ENCODE measurements at places on chromosomes 7 and 10.

DNA sequence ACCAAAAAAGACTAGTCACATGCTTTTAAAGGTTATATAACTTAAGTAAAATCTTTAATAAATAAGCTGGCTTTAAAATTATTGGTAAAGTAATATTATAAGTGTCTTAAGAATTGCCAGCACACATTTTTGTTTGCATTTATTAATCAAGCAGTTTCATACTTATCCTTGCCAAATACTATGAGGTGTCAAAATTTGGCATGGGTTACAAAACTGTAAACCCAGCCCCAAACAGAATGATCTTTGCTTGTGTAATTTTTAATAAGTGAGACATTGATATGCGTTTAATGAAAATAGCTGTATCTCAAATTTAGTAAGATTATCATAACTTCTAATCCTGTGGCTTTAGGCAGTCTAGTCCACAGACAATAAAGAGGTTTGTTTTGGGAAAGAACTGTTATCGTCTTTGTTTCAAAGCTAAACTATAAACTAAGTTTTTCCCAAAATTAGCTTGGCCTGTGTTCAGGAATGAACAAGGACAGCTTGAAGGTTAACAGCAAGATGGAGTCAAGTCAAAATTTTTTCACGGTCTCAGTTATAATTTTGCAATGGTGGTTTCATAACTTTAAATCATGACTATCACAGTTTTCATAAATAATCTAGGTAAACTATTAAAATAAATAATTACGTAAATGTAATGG lies 72.8 kb downstream of the ST8SIA6 start:
- DNase-seq: no peak

- no peak for DNase-seq
Measured at GRCh38 chr10:86349940-86350630, 16.5 kb downstream of the GRID1 start.

GRCh38 chr10:3928078-3928477 lies 143.1 kb upstream of the KLF6 start:
- no peak for DNase-seq

DNA sequence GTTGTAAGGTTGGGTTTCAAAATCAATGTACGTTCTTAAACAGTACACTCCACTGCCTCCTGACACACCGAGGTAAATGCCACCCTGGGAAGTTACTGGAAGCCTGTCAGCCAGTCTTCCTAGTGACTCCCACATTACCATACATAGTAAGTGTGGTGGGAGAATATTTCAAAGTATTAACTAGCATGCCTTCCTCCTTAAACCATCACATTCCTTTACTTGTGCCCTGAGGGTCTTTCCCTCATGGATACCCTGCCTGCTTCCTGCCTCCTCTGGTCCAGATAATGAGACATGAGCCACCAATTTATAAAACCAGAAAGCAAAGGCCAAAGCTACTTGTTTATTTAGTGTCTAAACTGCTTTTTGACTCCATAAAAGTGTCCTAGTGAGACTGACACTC lies 23.3 kb upstream of the SORCS3 start:
- DNase-seq: no peak

DNA sequence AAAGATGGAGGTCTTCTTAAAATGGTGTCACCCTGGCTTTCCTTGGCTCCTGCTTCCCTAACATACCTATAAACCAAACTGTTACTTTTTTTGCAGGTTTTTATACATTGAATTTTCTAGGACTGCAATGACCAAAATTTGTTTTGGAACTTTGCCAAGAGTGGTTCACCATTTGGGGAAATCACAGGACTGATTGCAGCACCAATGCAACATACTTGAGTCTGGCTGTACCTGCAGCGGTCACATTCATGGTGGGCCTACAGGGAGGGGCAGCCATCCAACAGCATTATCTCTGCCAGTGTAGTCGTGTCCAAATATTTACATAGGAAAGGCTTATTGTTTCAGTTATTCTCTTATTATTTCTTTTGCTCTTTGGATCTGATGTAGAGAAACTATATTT lies 69.0 kb downstream of the HACD1 start:
- DNase-seq: no peak

Measured in endothelial cell (in vitro differentiated cells).